Left hindlimb (tissue), 1 donor: ENCODE measurements at places on chromosomes 13 and 19.
A peak's percentile ranks its signal among the peaks of the same experiment; 100 is the strongest.

- no peak for DNase-seq
These were observed 1.3 kb downstream of the CYP4F3 start for GRCh38 chr19:15641901-15642491.

- no peak for DNase-seq
These were observed 13.4 kb downstream of the OLFM4 start for GRCh38 chr13:53041968-53042516.

DNA sequence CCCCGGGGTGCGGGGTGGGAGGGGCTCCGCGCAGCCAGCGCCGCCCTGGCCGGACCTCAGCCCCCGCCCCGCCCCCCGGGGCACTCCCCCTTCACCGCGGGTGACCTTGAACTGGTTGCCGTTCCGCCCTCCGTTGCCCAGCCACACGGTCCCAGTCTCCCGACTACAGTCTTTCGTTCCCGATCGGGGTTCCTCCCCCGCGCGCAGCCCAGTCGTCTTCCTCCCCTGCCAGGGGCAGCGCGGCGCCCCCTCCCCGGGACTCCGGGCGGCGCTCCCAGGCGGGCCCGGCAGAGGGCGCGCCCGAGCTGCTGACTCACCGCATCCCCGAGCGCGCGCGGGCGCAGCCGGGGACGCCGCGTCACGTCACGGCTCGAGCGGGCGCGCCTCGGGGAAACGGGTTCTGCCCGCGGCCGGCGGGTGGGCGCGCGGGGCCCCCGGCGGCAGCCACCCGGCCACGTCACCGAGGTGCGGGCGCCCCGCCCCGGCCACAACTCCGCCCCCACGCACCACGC lies 459 bp downstream of the MIDN start:
- DNase-seq, result peak; percentile 91

GRCh38 chr19:28465371-28466086 lies 747.4 kb downstream of the UQCRFS1 start:
- no peak for DNase-seq

DNA sequence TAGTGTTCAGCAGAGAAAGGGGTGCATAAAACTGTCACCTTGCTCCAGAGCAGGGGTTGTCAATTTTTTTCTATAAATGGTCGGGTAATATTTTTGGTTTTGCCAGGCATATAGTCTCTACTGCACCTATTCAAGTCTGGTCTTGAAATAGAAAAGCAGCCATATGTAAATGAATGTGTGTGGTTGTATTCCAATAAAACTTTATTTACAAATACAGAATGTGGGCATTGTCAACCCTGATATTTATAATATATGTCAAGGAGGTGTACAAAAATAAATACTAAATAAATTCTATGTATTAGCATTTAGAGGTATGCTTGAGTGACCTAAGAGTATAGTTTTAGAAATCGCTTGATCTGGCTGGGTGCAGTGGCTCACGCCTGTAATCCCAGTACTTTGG lies 97.6 kb upstream of the SPRY2 start:
- DNase-seq, result no peak

DNA sequence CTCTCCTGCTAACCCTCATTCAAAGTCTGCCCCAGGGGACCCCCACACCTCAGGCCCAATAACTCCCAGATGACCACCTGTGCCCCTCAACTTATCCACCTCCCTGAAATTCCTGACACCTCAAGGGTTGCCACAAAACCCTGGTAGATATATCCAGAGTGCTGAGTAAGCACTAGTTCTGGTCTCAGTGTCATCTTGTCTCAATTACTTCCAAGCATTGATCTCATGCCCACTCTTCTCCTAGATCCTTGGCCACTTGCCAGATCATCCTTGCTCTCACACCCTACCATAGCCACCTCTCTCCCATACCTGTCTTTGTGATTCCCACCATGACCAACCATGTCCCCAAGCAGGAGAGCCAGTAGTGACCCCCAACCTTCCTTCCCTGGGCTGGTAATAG lies 2.0 kb downstream of the ZNF416 start:
- no peak for DNase-seq

GRCh38 chr13:30240608-30241007 lies 66.7 kb downstream of the KATNAL1 start:
- no peak for DNase-seq

DNA sequence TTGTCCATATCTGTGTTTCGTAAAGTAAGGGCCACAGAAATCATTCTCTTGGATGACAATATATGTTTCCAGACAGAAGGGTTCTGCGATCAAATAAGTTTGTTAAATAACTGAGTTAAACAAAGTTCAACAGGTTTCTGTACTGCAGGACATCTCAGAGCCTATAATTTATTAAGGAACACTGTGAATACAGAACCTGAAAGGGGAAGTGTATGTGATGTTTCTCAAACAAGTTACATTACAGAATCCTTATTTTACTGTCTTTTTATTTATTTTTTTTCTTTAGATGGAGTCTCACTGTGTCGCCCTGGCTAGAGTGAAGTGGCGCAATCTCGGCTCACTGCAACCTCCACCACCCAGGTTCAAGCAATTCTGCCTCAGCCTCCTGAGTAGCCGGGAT lies 55.4 kb upstream of the GTF2F2 start:
- DNase-seq, result no peak

DNA sequence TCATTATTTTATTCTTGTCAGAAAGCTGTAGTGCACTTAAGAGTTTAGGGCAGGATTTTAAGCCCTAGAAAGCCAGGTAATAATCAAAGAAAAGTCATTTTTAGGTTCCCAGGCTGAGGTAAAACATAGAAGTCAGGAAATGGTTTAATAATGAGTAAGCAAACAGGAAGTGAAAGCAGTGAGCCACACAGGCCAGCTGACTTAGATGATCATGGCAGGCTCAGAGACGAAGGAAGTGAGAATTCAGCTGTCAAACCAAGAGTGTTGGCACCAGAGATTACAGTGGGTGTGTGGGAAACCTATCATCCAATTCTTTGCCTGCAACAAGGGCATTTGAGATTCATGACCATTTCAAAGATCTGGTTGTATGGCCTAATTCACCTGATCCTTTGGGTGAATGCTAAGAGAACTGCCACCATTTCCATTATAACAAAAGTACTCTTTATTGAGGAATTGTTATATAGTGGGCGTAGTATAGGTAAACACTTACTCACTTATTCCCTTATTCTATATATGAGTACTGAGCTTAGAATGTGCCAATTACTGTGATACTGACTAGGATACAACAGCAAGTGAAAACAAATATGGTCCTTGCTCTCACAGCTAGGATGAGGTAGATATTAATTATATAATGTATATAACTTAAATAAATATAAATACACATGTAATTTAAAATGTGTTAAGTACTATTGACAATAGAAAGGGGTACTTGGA lies 103.7 kb upstream of the EDNRB start:
- no peak for DNase-seq

DNA sequence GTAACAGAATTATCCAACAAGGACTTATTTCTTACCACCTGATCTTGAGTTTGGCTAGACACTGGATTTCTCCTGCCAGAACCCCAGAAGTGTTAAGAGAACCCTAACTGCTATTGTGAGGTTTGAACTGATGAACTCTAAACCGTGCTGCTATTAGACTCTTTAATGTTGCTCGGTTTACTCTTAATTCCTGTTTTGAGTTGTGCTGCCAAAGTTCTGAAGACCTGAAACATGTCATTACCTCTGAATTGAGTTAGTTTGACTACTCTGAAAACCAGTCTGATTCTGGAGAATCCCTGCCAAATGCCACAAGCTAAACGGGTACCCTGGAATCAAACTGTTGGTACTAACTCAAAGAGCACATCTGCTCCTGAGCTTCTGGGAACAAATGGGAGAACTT lies 215.5 kb downstream of the KLF12 start:
- no peak for DNase-seq

DNA sequence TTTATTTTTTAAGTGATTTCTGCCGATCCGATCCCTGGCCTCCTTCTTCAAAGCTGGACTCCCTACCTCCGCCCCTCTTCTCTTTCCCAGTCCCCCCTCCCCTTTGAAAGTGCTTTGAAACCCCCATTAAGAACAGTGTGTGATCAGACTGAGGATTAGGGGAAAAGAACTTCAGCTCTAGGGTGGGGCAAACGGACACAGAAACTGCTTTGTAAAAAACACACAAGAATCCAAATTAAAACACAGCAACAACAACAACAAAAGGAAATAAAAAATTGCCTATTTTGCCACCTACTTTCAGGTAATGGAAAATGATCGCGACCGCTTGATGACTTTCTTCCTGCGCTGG lies 1.4 kb downstream of the SPRY2 start:
- peak; percentile 58 for DNase-seq
